ENCODE measurements at places on chromosomes 4 and X. TPM values are rescaled to one million over a fixed set of nuclear protein-coding genes. Genes with fewer than 3 reads are reported as not detected.

The ALAS2 gene
- total RNA-seq, result not detected

The SLC25A31 gene
- not detected for total RNA-seq

The TCEAL2 gene
- total RNA-seq, result not detected

The TRIM60 gene
- not detected for total RNA-seq

The FAM9C gene
- not detected for total RNA-seq

The SFRP2 gene
- total RNA-seq, result not detected

The TGIF2LX gene
- not detected for total RNA-seq

The TRIM61 gene
- total RNA-seq, result 2.7 TPM

The GPR143 gene
- not detected for total RNA-seq

The ATP6AP1 gene
- total RNA-seq, result 68.5 TPM

The PDLIM3 gene
- total RNA-seq, result 121 TPM

The FGF13 gene
- total RNA-seq, result not detected

The IL13RA2 gene
- total RNA-seq, result 13.1 TPM

The CFAP299 gene
- total RNA-seq, result not detected

The MUC7 gene
- not detected for total RNA-seq

The GPRIN3 gene
- total RNA-seq, result 0.18 TPM

The KIT gene
- total RNA-seq, result 1.1 TPM

The KCNE5 gene
- total RNA-seq, result not detected

The LNX1 gene
- total RNA-seq, result 2.9 TPM

The NUDT6 gene
- total RNA-seq, result 2.9 TPM

The WDR13 gene
- total RNA-seq, result 115 TPM

The RRH gene
- not detected for total RNA-seq

The GAGE13 gene
- total RNA-seq, result not detected

The SYN1 gene
- total RNA-seq, result 13.9 TPM

The TKTL2 gene
- total RNA-seq, result not detected

The ITGB1BP2 gene
- total RNA-seq, result 1.3 TPM

The HS6ST2 gene
- not detected for total RNA-seq

The CENPI gene
- total RNA-seq, result 4.1 TPM
